ENCODE measurements at places on chromosomes 5 and 9.

- DNase-seq = no peak
Observed at GRCh38 chr9:98332405-98332831, 77.0 kb upstream of the TBC1D2 start.

DNA sequence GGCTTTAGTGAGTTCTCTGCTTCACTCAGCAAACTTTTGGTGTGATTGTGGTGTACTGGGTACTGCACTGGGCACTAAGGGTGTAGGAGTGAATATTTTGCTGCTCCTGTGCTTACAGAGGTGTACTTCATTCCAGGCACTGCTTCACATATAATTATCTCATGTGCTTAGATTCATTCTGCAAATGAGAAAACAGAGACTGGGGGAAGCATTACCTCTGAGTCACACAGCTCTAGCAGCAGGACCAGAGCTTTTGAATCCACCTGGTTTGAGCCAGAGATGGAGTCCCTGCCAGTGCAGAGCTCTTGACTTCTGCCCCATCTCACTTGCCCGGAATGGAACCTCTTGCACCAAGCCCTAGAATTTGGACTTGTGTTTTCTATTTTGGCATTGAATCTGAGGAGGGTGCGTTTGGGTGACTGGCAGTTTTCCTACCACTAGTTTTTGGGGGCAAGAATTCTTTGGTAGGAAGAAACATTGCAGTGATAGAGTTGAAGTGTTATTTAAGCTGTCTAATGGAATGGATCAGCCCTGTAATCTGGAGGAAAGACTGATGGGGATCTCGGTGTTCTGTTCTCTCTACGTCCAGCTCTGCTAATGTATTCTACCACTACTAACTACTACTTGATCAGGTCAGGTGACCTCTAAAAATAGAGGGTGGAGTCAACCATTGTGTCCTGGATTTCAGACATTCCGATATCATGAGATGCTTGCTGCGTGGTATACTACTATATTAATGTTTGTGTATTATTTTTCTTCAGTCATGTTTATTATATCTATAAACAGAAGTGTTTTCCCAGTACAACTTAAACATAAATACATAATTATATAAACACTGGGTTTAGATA is 2.5 kb downstream of the ARHGAP26 start:
- DNase-seq = no peak

- DNase-seq = peak; percentile 79
Observed at GRCh38 chr9:109035684-109036423, 22.6 kb upstream of the CTNNAL1 start.

GRCh38 chr9:84615544-84615943 is 54.0 kb upstream of the NTRK2 start:
- DNase-seq = no peak

GRCh38 chr5:52824827-52825226 is 37.1 kb downstream of the ITGA1 start:
- DNase-seq = no peak

GRCh38 chr5:18024542-18024941 is 390.3 kb downstream of the TAF11L14 start:
- no peak for DNase-seq

DNA sequence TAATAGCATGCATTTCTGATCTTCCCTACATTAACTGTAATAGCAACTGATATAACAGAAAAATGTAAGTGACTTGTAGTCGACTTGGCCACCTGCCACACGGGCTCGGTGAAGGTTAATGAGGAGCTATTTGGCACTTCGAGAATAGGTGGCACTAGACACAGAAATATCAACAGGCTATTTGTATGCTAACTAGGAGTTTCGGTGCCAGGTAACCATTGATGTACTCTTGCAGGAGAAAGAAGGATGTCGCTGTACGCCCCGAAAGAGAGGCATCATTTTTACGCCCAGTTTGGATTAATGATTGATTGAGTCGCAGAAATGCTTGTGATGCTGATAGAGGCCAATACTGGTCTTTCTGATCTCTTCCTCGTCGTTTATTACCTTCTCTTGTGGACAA is 516 bp upstream of the DMRT2 start:
- no peak for DNase-seq

DNA sequence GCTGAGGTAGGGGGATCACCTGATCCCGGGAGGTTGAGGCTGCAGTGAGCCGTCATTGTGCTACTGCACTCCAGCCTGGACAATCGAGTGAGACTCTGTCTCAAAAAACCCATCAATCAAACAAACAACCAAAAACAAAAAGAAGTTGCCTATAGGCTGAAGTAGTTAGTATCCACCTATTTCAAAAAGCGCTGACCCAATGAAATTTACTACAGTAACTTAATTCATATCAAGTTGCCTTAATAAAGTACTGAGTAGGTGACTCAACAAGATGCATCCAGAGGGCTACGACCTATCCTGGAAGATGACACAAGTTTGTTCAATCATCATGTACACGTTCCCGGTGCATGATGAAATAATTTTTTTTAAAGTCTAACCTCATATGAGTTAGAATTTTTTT is 648.6 kb upstream of the DMAC1 start:
- no peak for DNase-seq

- DNase-seq = no peak
Observed at GRCh38 chr5:126878085-126878484, 101.1 kb downstream of the LMNB1 start.

DNA sequence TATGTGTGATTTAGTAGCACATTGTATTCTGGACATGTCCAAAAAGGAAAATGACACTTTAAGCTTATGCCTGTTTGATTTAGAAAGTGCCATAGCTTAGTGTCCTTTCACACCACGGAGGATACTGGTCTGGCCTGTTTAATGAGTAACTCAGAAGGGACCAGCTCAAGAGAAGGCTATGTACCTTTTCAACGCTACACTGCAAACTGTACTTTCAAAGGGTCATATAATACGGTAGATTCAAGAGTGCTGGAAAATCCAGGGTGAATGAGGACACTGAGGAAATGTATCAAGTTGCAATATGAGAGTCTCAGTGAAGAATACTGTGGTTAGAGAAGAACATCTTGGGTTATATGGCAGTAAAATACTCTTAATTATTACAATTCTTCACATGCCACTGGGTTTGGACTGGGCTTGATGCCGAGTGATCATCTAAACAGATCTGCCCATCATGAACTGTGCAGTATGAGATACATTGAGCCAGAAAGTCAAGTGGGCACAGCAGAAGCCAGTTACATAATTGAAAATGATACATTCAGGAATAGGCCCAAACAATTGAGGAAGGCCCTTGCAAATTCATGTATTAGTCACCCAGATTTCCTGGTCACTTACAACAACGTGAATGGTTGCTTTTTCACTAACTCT is 1211.5 kb upstream of the CDH9 start:
- DNase-seq = no peak

GRCh38 chr5:65480306-65480865 is 1.3 kb downstream of the ADAMTS6 start:
- DNase-seq = peak; percentile 65

- DNase-seq = no peak
Observed at GRCh38 chr9:34563262-34563661, 26.3 kb downstream of the CNTFR start.

GRCh38 chr5:2256691-2257280 is 374.1 kb upstream of the IRX4 start:
- DNase-seq = no peak

GRCh38 chr5:168464214-168464613 is 22.1 kb upstream of the RARS1 start:
- DNase-seq = no peak

DNA sequence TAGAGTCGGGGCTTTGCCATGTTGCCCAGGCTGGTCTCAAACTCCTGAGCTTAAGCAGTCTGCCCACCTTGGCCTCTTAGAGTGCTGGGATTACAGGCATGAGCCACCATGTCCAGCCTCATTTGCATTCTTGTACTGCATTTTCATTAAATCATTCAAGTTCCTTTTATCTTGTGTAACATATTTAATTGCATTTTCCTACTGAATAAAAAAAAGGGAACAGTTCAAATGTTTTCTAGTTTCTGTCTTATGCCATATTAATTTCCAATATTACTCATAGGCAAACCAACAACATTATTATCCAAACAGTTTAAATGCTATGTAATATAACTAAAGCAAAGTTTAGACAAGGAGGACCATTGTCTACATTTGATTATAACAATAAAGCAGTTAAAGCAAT is 6.1 kb downstream of the SLC31A1 start:
- DNase-seq = no peak

GRCh38 chr5:127599320-127599719 is 49.6 kb upstream of the CTXN3 start:
- DNase-seq = no peak

- no peak for DNase-seq
Observed at GRCh38 chr5:111280282-111280951, 56.2 kb downstream of the CAMK4 start.

DNA sequence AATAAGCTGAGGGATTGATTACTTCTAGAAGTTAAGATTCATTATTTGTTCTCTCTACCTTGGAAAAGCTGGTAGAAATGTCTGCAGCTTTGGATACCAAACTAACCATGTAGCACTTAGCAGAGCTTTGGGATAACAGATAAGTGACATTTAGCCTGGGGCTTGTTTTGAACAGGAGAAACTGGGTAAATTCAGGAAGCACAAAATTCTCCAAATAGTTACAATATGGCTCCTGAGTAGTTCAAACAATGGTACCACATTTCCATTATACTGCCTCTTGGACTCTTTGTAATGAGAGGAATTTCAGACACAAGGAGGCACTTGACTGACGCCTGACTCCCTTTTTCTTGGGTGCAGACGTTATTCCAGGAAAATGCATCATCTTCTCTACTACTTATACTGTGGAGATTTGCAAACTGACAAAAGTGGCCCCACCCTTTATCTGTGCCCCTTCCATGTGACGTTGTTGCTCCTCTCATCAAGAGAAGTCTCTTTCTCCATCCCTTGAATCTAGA is 22.5 kb downstream of the PRUNE2 start:
- DNase-seq = no peak

GRCh38 chr9:126532951-126533925 is 80.5 kb upstream of the LMX1B start:
- DNase-seq = no peak

- no peak for DNase-seq
Observed at GRCh38 chr9:128163523-128164306, 3.6 kb downstream of the BBLN start.

DNA sequence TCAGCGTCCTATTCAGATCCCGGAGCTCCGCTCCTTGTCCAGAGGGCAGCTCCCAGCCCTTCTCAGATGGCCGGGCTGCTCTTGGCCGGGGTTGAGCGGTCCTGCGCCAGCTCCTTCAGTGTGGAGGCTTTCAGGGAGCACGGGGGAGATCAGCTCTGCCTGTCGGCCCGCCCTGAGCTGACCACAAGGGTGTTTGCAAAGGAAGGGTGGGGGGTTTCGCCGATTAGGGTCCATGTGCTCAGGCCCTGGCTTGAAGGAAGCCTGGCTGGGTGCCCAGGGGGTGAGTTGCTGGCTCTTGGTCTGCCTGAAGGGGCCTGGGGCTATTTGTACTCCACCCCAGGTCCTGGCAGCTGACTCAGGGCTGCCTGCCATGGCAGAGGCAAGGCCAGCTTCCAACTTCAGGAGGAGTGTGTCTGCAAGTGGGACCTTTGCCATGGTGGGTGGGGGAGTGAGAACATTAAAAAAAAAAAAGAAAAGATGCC is 250.1 kb upstream of the KLF4 start:
- DNase-seq = no peak

DNA sequence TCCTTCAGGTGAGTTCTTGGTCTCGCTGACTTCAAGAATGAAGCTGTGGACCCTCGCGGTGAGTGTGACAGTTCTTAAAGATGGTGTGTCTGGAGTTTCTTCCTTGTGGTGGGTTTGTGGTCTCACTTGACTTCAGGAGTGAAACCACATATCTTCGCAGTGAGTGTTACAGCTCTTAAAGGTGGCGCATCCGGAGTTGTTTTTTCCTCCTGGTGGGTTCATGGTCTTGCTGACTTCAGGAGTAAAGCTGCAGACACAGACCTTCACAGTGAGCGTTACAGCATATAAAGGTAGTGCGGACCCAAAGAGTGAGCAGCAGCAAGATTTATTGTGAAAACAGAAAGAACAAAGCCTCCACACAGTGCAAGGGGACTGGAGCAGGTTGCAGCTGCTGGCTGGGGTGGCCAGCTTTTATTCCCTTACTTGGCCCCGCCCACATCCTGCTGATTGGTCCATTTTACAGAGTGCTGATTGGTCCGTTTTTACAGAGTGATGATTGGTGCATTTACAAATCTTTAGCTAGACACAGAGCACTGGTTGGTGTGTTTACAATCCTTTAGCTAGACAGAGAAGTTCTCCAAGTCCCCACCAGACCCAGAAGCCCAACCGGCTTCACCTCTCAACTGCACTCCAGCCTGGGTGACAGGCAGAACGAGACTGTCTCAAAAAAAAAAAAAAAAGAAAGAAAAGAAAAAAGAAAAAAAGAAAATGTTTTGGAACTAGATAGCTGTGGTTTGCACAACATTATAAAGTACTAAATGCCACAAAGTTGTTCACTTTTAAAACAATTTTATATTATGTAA is 9.1 kb upstream of the ERMP1 start:
- DNase-seq = no peak

- DNase-seq = no peak
Observed at GRCh38 chr9:88880199-88880598, 111.1 kb upstream of the S1PR3 start.

DNA sequence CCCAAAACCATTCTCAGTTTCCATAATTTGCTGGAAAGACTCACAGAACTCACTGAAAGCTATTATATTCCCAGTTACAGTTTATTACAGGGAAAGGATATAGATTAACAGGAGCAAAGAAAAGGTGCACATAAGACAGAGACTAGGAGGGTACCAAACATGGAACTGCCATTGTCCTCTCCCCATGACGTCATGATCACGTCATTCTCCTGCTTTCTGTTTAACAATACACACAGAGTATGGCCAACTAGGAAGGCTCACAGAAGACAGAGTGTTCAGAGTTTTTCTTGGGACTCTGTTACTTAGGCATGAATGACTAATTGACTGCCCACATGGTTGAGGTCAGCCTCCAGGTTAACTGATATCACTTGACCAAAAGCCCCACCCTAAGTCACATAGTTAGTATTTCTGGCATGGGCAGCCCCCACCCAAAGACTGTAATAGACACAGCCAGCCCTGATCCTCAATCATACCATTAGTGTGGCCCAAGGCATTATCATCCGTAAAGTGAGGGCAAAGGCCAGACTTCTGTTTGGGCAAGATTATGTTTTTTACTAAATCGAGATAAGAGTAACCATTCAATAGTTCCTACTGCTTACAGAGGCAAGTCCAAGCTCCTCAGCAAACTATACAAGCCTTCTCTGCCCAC is 353.5 kb upstream of the POU5F2 start:
- DNase-seq = no peak

DNA sequence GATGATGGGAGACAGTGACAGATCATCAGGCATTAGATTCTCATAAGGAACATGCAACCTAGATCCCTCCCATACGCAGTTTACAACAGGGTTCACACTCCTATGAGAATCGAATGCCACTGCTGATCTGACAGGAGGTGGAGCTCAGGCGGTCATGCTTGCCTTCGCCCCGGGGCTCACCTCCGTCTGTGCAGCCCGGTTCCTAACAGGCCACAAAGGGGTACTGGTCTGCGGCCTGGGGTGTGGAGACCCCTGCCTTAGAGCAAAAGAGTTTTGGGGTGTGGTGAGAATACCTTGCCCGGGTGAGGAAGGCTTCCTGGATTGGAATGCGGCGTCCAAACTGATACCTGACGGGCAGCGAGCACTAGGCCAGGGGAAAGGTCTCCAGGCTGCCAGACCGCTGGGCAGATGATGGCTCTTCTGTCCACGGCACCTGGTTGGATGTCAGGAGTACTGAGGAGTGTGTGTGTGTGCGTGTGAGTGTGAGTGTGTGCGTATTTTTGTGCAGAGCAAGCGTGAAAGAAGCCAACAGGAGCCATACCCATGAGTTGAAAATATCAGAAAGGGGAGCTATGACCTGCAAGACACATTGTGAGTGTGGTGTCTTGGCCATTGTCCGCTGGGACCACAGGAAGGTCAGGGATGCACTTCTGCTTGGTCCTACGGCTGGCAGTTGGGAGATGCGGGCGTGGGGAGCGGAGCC is 55.4 kb downstream of the ACER2 start:
- no peak for DNase-seq

Data from NCI-H460 (cell line).